ENCODE measurements at places on chromosomes 3 and 15.

DNA sequence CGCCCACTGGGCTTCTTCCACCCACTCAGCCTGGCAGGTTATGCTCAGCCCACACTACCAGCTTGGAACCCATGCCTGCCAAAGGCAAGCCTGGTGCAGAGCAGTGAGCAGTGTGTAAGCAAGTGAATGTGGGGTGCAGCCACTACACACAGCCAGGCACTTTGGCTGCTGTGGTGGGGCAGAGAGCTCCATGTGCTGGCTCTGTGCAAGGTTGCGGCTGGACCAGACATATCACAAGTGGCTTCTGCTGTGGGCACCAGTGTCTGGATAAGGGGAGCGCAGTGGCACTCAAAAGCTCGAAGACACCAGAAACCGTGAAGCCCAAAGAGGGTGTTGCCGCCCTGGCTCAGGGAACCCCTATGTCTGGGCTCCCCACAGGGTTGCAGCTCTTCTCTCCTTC lies 563.7 kb downstream of the SI start:
- DNase-seq, result no peak

GRCh38 chr3:141049681-141050080 lies 1.5 kb upstream of the SPSB4 start:
- no peak for DNase-seq

- DNase-seq, result no peak
Observed at GRCh38 chr3:31729573-31729972, 196.8 kb downstream of the STT3B start.

DNA sequence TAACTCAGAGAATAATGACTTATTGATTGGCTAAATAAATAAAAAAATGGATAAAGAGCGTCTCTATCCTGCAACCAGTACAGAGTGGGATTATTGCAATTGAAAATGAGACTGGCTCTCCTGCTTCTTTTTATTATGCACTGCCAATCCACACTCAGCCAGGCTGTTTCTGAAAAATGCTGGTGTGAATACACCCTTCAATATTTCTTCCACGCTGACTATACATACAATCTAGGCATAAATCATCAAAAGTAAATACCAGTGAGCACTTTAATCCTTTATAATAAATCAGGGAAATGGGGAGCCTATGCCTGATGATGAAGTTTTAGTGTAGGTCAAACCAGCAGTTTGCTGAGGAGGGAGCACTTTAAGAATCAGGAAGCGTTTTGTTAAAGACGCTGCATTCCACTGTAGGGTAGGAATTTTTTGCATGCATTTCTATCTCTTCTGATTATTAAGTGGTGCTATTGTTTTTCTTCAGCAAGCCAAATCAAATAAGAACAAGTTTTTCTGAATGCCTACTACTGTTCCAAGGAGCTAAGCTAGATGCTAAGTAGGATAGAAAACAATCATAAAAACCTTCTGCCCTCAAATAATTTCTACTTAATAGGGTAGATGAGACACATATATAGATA lies 781.5 kb downstream of the TBL1XR1 start:
- DNase-seq, result no peak

GRCh38 chr3:25038922-25039321 lies 389.1 kb upstream of the RARB start:
- no peak for DNase-seq

DNA sequence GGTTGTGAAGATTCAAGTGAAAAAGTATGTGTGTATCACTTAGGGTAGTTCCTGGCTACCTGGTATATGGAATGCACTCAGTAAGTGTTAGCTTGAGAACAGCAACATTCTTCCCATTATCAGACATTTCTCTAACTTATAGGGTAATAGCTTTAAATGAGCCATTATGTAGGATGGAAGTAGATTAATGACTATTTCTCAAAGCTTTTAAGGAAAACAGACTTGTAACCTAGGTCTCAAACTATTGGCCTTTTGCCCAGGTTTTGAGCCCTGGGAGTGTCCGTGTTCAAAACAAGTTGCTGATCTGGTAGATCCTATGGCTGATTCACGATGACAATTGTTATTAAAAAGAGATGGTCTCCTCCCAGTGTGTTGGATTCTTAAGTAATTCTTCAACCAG lies 129.1 kb upstream of the UMPS start:
- no peak for DNase-seq

- no peak for DNase-seq
Observed at GRCh38 chr15:65918945-65919344, 49.7 kb downstream of the RAB11A start.

GRCh38 chr15:96367311-96368200 lies 37.1 kb downstream of the NR2F2 start:
- DNase-seq, result no peak

DNA sequence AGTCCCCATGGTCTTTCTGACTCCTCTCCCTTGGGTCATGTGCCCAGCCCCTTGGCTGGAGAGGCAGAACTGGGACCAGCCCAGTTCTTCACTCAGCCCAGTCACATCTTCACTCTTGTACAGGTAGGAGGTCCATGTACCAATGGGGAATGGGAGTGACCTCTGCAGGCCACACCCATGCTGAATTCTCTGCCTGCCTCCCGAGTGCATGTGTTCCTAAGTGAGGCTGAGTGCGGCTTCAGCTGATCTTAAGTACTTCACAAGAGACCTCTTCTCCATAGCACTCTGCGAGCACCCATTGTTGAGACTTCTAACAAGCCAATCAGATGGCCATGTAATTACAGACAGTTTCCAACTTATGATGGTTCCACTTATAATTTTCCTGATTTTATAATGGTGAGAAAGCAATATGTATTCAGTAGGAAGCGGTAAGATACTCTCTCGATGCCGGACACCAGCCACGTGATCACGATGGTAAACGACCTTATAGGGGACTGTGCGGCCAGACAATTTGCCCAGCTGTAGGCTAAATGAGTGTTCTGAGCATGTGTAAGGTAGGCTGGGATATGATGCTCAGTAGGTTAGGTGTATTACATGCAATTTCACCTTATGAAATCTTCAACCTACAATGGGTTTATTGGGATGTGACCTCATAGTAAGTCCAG lies 112.1 kb downstream of the KLF13 start:
- no peak for DNase-seq
